ENCODE measurements at places on chromosomes 12 and 14.
A peak's percentile ranks its signal among the peaks of the same experiment; 100 is the strongest.

DNA sequence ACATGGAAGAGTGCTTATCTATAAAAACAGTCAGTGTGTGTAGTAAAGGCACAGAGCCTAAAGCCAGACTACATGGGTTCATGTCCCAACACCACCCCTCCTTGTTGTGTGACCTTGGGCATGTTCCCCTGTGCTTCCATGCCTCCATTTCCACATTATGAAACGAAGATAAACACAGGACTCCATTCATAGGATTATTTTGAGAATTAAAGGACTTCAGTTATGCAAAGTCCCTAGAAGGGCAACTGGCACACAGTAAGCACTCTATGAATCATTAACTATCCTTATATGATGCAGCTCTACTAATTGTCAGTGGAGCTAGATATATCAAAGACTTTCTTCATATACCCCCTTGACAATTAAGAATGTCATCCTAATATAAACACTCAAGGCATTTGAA is 17.8 kb downstream of the IFNG-AS1 start:
- no peak for DNase-seq

DNA sequence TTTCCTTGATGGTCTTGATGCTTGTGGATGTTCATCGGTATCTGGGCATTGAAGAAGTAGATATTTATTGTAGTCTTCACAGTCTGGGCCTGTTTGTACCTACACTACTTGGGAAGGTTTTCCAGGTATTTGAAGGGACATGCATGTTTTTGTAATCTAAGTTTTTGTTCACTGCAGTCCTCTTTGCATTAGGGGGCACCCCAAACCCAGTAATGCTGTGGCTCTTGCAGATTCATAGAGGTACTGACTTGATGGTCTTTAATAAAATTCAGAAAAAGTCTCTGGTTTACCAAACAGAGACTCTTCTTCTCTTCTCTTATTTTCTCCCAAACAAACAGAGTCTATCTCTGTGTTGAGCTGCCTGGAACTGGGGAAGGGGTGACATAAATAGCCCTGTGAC is 150.9 kb upstream of the SLC16A7 start:
- DNase-seq = no peak

DNA sequence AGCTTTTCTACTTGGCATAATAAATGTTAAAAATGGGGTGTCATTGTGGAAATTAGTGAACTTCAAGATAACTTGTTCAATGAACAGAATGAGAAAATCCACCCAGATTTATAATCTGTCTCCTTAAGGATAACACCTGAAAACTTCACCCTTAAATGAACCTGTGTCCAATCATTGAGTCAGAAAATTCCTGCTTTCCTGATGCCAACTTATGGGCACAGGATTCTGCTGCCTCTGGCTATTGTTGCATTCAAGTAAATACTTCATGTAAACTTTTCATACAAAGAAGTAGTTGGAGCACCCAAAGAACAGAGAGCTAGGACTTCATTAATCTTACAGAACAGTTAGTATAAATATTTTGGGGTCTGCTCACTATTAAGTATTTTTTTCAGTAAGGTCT is 98.9 kb upstream of the PLEKHA5 start:
- no peak for DNase-seq

DNA sequence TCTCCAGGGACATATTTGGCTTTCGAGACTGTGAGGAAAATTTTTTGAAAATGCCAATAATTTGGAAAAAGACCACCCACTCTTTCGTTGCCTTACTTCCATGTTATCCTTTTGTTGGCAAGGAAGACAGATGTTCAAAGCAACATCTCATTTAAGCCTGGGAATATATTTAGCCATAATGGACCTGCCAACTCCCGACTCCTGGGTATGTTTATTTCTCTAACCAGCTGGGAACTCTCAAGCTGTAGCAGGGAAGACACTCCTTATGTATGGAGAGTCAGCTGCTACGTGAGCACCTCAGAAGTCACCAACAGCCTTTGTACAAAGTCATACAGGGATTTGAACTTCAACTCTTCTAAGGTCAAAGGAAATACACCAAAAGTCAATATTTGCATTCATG is 96.5 kb upstream of the DAAM1 start:
- no peak for DNase-seq

DNA sequence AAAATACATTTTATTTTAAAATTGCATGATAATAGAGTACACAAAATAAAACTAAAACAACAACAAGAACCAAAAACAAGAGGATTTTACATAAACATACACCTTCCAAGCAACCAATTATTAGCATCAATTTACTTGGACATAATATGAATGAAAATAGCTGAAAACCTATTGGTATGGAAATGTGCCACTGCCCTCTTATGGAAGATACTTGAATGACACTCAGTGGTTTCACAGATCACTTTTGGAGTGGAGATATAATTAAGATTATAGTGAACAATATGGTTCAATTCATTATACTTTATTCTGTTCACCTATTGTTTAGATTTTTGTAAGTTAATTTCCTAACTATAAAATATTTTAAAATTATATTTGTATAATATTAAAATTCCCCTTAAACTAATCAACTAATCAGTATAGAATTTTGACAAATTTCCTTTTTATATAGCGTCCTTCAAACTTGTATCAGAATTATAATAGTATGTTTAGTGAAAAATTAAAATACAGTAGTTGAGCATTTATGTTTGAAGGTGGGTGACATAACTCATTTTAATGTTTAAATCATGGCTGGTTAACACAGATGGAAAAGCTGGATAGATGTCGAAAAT is 70.1 kb downstream of the SLC6A15 start:
- no peak for DNase-seq

- peak; percentile 52 for DNase-seq
These were observed 907 bp upstream of the EFS start for GRCh38 chr14:23365732-23366425.

DNA sequence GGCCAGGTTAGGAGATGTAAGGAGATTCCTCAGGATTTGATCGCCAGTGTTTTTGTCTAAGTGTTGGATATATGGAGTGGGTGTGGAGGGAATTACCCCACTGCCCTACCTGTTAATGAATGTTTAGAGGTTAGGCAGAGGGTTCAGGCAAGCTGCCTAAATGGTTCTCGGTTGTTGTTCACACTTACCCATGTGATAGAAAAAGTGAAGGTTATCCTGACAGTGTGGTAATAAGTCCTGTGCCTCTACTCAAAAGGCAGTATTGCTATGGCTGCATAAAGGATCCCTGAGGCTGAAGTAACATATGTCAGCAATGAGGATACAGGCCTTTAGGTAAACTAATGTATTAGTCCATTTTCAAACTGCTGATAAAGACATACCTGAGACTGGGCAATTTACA is 112.0 kb downstream of the GPHN start:
- DNase-seq = no peak

DNA sequence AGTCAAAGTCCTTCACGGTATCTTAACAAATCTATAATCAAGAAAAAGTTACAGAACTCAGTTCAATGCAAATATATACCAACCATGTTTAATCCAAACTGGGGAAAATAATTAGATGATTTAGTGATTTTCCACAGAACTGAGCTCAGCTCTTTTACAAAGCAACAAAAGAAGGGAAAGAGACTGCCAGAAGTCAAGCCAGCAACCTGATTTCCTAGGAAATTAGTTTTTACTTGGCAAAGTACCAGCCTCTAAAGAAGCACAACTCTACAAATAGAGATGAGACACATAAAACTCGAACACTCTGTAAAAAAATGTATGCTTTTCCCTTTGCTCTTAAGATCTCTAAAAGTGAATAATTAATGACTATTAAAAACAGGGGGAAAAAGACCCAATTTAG is 19.4 kb downstream of the NUMB start:
- DNase-seq = no peak

DNA sequence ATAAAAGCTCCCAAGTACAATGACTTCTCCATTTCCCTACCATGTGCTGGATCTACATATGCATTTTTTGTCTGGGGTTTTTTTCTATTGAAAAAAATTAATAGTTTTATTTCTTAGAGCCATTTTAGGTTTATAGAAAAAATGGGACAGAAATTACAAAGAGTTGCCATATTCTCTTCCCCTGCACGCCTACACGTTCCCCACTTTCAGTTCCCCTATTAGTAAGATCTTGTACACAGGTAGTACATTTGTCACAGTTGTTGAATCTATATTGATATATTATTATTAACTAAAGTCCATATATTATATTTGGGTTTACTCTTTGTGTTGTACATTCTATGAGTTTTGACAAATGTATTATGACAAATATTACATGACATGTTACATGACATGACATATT is 35.7 kb downstream of the SIX6 start:
- no peak for DNase-seq

- no peak for DNase-seq
These were observed 7.3 kb downstream of the SYNE2 start for GRCh38 chr14:63860146-63860545.

DNA sequence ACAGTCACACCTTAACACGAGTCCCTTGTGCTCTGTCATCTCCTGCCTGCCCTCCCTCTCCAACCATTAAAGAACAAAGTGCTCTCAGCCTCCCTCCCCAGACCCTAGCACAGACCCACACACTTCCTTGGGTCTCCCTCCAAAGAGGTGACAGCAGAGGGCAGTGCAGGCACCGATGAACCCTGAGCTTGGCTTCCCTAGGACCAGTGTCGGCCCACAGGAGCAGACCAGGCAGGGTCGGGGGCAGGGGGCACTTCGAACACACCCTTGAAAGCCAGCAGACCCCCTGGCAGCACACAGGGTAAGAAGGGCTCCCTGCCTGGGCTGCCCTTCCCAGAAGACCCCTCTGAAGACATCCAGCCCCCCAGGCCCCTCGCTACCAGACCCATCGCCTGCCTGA is 7.0 kb downstream of the CDK2AP1 start:
- no peak for DNase-seq

GRCh38 chr14:104977681-104978653 is at the start of gene AHNAK2:
Gene AHNAK2 (minus strand): TSS chr14:104978374. CDS start chr14:104978237, 137 bp downstream.
- DNase-seq = peak; percentile 62

GRCh38 chr12:46965137-46965536 is 114.3 kb upstream of the PCED1B start:
- no peak for DNase-seq

DNA sequence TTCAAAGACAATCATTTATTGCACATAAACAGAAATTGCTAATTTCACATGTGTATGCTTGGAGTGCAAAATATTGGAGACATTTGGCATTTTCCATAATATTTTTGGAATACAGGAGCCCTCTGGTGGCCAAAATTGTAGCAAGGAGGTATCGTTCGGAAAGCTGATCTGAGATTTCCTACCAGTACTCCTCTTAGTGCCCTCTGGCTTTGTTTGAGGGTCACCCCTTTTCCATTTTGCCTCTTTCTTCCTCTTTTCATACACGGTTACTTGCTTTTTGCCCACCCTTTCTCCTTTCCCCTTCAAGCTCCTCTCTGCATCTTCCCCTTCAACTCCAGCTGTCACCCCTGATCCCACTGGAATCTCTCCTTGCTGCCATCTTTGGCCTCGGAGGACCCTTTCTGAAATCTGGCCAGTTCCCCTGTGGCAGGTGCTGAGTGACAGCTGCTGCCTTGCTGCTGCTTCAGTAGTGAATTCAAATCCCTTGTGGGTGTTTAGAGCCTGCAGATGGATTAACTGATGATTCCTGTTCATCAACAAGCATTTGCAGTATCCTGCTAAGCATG is 164.6 kb upstream of the PARP11 start:
- peak; percentile 56 for DNase-seq

DNA sequence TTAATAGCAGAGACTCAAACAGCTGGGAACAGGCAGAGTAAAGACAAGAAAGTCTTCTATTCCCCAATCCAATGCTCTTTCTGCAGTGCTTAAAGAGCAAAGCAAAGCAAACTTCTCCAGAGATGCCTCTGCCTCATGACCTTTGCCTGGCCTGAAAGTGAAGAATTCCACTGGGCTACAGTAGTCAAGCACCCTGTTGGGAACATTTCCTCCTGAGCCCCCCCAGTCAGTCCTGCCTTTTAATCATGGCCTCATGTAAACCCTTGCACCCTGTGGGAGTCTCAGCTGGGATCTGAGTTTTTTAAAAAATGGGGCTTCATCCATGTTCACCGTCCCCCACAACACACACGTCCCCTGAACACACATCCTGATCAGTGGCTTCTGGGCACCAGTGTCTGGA is 62.7 kb upstream of the TSPAN11 start:
- DNase-seq = no peak

GRCh38 chr12:27595231-27595642 is 71.2 kb downstream of the PPFIBP1 start:
- peak; percentile 19 for DNase-seq

DNA sequence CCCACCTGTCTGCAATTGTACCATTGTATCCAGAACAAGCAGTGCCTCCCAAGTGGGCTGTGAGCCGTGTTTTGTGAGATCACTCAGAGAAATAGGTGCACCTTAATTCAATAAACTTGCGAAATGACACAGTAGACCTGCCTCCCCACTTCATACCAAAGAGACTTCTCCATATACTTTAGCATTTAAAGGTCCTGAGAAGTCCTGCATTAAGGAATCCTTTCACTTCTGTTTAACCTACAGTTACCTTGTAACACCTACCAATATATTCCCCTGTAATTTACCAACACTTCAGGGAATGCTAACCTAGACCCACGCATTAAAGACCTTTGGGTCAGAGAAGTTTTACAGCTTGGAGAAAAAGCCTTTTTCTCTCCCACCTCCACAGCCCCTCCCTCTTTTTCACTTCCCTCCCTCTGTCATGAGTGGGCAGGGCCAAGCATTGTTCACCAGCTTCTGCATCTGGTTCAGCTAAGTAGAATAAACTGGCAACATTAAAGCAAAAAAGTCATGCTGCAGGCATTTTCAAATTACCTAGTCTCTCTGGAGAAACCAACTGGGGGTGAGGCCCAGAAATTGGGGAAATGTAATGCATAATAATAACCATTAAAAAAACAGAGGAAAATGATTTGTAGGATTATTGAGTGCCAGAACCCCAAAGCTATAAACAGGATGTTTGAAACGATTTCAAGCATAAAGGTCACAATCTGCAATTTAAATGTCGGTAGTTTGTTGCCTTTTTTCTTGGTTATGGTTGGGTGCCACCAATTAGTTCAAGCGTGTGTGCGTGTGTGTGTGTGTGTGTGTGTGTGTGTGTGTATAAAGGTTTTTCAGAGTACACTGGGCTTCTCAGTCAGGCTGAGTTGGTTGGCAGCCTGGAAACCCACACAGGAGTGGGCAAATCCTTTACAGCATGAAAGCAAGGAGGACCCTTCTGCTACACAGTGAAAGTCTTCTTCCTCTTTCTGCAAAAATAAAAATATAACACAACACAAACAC is 13.7 kb upstream of the WSCD2 start:
- DNase-seq = no peak

DNA sequence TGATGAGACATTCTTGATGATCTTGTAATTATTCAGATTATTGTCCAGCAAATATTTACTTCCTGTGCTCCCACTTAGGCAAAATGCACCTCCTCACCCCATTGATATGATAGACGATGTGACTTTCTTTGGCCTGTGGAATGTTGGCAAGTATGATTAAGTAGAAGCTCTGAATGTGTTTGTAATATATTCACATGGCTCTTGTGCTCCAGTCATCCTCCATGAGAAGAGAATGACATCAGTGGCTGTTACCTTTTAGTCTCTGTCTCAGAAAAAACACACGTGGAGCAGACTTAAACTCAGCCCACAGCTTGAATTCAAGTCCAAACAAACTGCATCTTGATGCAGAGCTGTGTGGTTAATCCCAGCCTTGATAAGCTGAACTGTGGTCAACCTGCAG is 984.3 kb upstream of the FBXO33 start:
- DNase-seq = no peak

Data from heart right ventricle (tissue), 16 donors.